ENCODE measurements at places on chromosomes 2 and 18.

- no peak for DNase-seq
Observed at GRCh38 chr2:181289698-181290097, 167.5 kb upstream of the ITGA4 start.

DNA sequence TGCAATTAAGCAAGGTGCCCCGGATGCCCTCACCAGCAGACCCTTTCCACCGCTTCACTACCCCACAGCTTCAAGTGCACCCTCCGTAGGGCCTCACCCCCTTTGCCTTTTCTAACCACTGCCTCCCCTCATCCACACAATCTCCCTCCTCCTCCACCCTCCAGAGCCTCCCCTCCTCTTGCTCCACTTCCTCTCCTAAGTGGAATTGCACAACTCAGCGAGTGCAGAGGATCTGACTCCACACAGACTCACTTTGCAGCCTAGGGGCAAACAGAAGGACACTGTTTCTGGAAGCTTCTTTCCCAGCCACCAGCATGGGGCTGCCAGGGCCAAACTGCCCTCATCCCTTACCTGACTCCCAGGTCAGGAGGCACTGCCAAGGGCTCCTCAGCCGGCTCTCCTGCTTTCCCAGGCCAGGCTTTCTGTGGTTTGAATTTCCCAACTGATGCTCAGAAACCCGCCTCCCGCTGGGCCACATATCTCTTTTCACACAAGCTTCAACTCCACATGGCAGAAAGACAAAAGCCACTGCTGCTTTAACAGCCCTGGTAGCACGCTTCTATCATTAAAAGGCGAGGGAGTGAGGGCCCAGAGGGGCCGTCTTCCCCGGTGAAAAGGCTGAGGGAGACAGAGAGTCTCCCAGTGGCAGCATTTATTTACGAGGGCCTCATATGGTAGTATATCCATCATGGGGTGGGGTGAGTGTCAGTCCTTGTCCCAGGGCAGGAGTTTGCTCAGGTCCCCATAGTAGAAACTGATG, 74.7 kb upstream of the MGAT4A start:
- peak; percentile 83 for DNase-seq

- no peak for DNase-seq
Observed at GRCh38 chr2:210961249-210961648, 404.9 kb downstream of the CPS1 start.

- DNase-seq = no peak
Observed at GRCh38 chr2:9715238-9715637, 84.4 kb upstream of the YWHAQ start.

- no peak for DNase-seq
Observed at GRCh38 chr2:235343869-235344268, 150.0 kb upstream of the AGAP1 start.
